Stimulated activated CD4-positive, alpha-beta T cell treated with anti-CD3 and anti-CD28 coated beads, Interleukin-12 subunit alpha, Interleukin-12 subunit beta, amount 100 ng/mL, for 48 hours (primary cell): ENCODE measurements at places on chromosomes 5 and 9.

DNA sequence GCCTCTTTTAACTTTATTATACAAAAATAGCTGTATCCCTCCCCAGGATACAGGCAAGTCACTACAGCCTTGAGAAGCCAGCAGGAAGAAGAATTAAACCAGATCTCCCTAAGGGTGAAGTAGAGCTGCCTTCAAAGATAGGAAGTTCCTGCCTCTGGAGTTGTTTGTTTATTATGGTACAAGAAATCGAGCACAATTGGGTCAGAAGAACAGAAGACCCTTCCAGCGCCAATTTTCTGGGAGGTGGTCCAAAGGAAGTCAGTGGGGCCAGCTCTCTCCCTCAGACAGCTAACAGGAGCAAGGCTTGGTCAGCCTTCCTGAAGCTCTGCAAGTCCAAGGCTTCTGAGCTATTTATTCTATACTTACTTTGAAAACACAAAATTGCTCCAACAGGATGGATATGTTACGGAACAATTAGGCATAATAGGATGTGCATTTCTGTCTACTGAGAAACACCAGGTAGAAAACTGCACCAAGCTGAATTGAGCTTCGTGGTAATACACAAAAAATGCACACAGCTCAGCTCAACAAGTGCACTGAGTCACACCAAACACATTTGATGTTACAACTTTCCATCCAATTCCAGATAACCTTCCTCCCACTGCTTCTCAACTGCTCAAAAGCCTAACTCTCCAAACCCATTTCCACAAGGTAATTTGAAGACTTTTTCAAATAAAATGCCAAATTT lies 16.0 kb downstream of the SERINC5 start:
- no peak for DNase-seq

GRCh38 chr9:136694163-136694871 lies 7.1 kb upstream of the AGPAT2 start:
- peak; percentile 29 for DNase-seq

DNA sequence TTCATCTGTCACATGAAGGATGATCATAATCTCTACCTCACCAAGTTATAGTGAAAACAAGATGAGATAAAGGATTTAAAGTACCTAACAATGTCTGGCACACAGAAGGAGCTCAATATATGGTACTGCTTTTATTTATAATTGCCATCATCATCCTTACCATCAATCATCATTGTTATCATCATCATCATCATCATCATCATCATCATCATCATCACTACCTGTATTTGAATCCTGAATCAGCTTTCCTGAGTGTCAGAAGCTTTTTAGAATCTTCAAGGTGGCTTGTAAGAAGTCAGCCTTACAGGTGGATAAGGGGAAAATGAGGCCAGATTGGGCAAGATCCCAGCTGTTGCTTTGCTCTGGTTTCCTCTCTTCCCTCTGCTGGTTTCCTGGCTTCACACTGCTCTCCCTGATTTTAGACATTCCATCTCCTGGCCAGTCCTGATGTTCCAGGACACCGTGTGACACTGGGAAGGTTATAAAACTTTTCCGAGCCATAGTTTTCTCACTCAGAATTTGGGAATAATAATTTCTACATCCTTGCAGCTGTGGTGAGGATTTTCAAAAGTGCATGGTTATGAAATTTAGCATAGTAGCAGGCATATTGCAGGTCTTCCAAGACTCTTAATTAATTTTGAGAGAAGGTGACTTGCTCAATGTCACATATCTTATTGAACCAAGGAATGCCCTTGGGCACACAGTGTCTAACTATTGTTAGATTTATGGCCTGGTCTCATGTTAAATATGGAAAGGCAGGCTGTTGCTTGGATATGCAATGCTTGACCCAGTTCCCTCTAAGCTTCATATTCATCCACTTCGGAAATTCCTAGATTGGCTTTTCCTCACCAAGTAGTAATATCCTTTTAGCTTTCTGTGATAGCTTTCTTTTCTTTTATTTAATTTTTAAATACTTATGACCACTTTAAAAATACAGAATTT lies 160.7 kb downstream of the TMEM38B start:
- DNase-seq: no peak

- no peak for DNase-seq
These were observed 49.0 kb upstream of the RAPGEF1 start for GRCh38 chr9:131788851-131789250.

- no peak for DNase-seq
These were observed 478.3 kb upstream of the ADAMTS16 start for GRCh38 chr5:4661836-4662235.

DNA sequence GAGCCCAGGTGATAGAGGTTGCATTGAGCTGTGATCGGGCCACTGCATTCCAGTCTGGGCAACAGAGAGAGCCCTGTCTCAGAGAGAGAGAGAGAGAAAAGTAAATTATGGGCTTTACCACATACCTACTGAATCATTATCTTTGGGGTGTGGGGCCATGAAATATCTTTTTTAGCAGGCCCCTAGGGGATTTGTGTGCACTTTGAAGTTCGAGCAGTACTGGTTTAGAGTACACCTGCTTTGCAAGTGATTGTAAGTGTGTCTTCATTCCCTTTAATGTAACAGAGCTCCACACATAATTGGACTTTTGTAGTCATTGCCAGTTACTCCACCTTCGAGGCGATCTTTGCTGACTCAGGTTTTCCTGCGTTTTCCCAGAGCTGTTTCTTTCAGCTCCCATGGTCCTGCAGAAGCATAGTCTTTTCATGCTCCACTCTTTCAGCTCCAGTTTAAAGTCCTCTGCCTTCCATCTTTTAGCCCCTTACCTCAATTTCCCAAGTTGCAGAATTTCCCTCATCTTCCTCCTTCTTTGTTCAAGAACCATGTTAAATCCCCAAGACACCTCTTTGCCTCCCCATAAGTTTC lies 24.0 kb upstream of the FRMPD1 start:
- DNase-seq: no peak

GRCh38 chr9:86700629-86701028 lies 246.7 kb downstream of the GAS1 start:
- no peak for DNase-seq

GRCh38 chr5:53023969-53024368 lies 34.8 kb downstream of the ITGA2 start:
- no peak for DNase-seq

GRCh38 chr9:117008876-117009275 lies 321.8 kb downstream of the TRIM32 start:
- DNase-seq: no peak

GRCh38 chr5:29960323-29960722 lies 1233.2 kb upstream of the CDH6 start:
- DNase-seq: no peak

- no peak for DNase-seq
These were observed 151.0 kb downstream of the NXNL2 start for GRCh38 chr9:88685966-88686365.

DNA sequence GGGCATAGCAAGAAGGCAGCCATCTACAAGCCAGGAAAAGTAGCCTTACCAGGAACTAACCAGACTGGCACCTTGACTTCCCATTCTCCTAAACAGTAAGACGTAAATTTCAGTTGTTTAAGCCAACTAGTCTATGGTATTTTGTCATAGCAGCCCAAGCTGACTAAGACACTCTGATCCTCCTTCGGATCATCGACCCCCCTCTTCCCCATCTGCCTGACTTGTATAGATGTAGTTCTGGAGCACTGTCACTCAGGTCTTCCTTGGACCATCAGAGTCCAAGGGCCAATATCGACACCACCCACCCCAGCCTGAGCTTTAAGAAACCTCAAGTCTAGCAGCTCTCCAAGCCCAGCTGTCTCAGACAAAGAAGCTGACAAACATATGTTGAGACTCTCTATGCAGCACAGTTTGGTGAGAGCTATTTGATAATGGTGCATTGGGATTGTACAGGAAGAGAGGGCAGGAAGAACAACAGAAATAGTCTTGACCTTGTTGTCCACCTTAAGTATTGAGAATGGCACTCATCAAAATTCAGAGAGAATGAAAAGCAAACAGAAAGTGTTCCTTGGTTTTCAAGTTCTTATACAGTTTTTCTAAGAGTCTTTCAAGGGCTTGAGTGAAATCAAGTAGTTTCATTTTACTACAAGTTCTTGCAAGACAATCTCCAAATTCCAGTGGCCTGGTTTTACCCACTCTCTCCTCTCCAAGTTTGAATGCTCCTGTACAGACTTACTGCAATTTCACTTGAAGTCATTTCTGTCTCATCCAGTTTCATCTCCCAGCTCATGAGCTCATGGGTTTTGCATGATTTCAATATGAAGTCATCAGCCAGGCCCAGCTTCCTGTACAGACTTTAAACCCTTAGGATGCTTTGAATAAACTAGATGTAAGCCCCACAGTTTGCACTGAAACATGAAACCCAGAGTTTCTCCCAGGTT lies 122.3 kb upstream of the RAI14 start:
- peak; percentile 10 for DNase-seq

- no peak for DNase-seq
These were observed 44.2 kb downstream of the NACC2 start for GRCh38 chr9:136050701-136051452.
